ENCODE measurements at places on chromosomes 1 and 21. TPM values are rescaled to one million over a fixed set of nuclear protein-coding genes. Genes with fewer than 3 reads are reported as not detected.

KCNC4 gene
- 9.2 TPM for polyA plus RNA-seq

- no peak for DNase-seq
Measured at GRCh38 chr1:60224523-60224922, 151.0 kb upstream of the C1orf87 start.

- DNase-seq, result no peak
Measured at GRCh38 chr1:81069856-81070255, 730.9 kb upstream of the ADGRL2 start.

GRCh38 chr1:89088572-89088971 is 23.6 kb upstream of the GBP1 start:
- DNase-seq, result no peak

All from hindlimb muscle (tissue), 1 donor.